ENCODE measurements at places on chromosomes 3 and 15. TPM values are rescaled to one million over a fixed set of nuclear protein-coding genes. Genes with fewer than 3 reads are reported as not detected.
A peak's percentile ranks its signal among the peaks of the same experiment; 100 is the strongest.

- DNase-seq = no peak
- no peak overlapping the region for H3K4me3 ChIP-seq
- H3K36me3 ChIP-seq = no peaks in the 10 kb centered on the region
- H3K27ac ChIP-seq = no peak overlapping the region
- no peaks in the 10 kb centered on the region for H3K27me3 ChIP-seq
Measured at GRCh38 chr3:125638799-125639198, 43.5 kb upstream of the OSBPL11 start.

DNA sequence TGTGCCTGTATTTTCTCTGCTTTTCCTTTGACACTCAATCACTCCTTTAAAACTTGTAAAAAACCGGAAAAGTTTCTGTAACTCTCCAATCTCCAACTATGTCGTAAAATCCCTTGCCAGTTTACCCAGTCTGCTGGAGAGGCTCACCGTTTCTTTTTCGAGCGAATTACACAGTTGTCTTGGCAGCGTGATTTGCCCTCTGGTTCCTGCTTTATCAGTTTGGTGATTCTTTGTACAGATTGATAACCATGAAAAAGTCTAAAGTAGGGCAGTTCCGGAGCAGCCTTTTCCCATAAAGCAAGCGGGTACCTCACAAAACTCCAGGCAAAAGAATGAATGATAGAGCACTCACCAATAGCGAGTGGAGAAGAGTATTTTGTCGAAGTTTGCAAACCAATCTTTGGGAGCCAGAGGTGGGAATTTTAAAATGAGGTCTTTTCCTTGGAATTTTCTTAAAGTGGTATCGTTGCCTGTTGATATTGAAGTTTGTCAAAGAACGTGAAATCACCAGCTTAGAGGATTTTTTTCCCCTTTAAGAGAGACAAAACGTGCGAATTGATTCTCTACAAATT, at the start of gene TTC23:
TSS of gene TTC23 (minus strand) at position 312 of the 572 bp plus-strand sequence. CDS start 20,869 bp downstream, outside the sequence.
- DNase-seq = peak; percentile 41
- no peaks in the 10 kb centered on the region for H3K36me3 ChIP-seq
- peak within 1 kb of the TSS; percentile 74 for H3K27ac ChIP-seq
- H3K4me3 ChIP-seq = peak within 1 kb of the TSS; percentile 98
- H3K27me3 ChIP-seq = no peaks in the 10 kb centered on the region

- no peaks in the 10 kb centered on the region for H3K27me3 ChIP-seq
- no peaks in the 10 kb centered on the region for H3K4me1 ChIP-seq
- no peaks in the 10 kb centered on the region for H3K36me3 ChIP-seq
- no peak for DNase-seq
Measured at GRCh38 chr3:50068134-50068533, 20.6 kb upstream of the RBM5 start.

DNA sequence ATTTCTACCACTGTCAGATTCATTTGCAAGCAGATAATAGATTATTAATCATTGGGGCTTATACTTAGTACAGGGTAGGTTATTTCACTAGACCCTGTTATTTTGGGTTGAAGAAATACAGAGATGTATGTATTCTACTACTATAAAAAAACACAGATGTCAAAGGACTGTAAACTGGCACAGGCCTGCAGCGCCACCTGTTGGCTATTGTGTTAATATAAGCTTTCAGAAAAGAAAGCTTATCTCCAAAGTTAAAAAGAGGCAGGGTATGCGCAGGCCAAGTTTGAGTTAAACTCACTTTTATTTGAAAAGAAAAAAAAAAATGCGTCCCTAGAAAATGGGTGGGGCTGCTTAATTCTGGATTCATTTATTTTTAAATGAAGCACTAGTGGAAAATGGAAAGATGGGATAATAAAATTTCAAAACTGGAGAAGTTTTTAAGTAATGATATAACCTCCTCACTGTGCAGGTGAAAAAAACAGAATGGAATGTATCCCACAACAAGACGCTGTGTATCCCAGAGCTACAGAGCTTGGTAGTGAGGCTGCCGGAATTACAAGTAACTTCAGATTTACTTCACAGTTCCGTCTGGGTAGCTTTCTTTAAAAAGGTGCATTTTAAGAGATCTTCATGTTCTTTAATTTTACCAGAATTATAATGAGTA, 407.2 kb upstream of the TGFBR2 start:
- no peaks in the 10 kb centered on the region for H3K36me3 ChIP-seq
- H3K4me1 ChIP-seq = no peaks in the 10 kb centered on the region
- no peak overlapping the region for H3K4me3 ChIP-seq

DNA sequence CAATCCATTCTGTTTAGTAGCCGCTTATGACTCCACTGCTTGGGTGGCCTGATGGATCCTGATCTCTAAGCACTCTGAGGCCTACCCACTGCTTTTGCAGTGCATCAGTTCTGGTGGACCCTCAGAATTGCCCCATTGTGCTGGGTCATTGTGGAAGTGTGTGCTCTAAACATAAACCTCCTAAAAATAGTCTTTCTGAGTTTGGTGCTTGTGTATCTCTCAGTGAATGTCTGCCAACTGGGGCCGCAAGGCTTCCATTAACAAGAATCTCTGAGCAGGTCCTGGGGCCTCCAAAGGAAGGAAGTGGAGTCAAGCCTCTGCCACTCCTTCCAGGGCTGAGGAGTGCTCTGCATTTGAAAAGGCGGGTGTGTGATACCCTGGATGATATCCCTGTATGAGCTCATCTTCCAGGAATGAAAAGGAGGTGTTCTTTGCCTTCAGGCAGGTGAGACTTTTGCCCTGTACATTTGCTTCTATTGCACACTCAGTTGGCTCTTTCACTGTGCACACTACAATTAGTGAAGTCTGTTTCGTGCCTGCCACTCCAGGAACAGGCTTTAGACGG, 80.0 kb upstream of the CACNA2D3 start:
- H3K4me1 ChIP-seq = no peaks in the 10 kb centered on the region
- H3K4me3 ChIP-seq = no peak overlapping the region
- no peak for DNase-seq
- H3K27me3 ChIP-seq = peaks cover 6% of the 10 kb centered on the region

- H3K27me3 ChIP-seq = no peaks in the 10 kb centered on the region
- H3K36me3 ChIP-seq = no peaks in the 10 kb centered on the region
- no peaks in the 10 kb centered on the region for H3K4me1 ChIP-seq
- H3K27ac ChIP-seq = no peak overlapping the region
- DNase-seq = no peak
- H3K4me3 ChIP-seq = no peak overlapping the region
Measured at GRCh38 chr3:153628591-153628990, 466.6 kb downstream of the RAP2B start.

DNA sequence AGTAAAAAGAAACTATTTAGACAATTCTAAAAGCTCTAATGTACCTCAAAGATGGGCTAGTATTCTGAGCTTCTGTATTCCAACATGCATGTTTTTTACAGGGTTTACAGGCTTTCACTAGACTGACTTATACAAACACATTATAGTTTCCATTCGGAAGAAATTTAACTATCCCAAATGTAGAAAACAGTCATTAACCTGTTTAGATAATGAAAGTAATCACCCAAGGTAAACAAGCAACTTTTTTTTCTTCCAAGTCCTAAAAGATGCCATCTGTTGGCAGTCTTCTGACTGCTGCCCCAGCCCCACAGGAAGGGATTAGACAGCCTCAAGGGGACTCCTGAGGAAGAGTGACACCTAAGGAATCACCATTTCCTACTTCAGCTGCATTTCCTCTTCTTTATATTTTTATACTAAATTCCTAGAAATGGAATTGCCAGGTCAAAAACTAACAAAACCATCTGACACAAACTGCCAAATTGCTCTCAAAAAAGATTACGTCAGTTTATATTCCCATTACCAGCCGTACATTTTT, 25.5 kb downstream of the SIN3A start:
- no peaks in the 10 kb centered on the region for H3K4me1 ChIP-seq
- peaks cover 38% of the 10 kb centered on the region for H3K36me3 ChIP-seq
- no peak overlapping the region for H3K27ac ChIP-seq

GRCh38 chr3:8266730-8267131, 234.9 kb upstream of the LMCD1 start:
- H3K36me3 ChIP-seq = no peaks in the 10 kb centered on the region
- no peaks in the 10 kb centered on the region for H3K4me1 ChIP-seq
- no peak overlapping the region for H3K4me3 ChIP-seq
- no peaks in the 10 kb centered on the region for H3K27me3 ChIP-seq

DNA sequence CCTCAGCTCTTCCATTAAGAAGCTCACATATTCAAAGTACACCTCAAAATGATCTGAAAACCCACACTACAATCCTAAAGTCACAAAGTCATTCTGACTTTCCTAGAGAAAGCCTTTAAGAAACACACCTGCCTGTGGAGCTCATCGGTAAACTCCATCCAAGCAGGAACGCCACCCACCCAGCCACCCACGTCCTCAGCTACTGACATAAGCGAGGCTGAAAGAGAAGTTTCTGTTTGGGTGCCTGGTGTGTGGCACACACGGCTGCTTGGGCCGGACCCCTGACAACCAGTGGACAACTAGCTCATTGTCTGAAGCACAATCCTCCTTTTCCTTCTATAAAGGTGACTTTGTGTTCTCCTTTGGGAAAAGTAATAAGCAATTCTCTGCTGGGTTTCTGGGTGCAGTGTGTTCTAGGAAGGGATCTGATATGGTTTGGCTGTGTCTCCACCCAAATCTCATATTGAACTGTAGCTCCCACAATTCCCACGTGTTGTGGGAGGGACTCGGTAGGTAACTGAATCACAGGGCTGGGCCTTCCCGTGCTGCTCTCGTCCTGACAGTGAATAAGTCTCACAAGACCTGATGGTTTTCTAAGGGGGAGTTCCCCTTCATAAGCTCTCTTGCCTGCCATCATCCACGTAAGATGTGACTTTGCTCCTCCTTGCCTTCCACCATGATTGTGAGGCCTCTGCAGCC, 26.1 kb downstream of the FAM174B start:
- peaks cover 10% of the 10 kb centered on the region for H3K4me1 ChIP-seq
- no peak overlapping the region for H3K27ac ChIP-seq
- no peak overlapping the region for H3K4me3 ChIP-seq
- H3K36me3 ChIP-seq = peaks cover 34% of the 10 kb centered on the region
- DNase-seq = no peak

DNA sequence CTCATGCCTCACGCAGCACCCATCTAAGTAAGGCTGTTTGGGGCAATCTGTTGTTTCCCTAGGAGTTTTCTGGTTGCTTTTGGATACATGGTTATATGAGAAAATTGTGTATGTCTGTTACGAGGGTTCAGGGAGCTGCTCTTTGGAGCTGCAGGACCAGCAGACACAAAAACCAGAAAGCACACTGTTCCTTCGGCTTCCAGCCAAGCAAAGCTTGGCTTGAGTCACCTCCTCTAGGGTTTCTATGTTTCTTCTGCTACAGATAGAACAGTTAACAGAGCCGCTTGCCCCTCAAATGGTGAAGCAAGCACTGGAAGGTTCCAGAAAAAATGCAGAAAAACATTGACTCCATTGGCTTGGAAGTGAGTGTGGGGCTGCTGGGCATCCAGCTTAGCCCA, 49.2 kb upstream of the CTDSPL start:
- H3K4me3 ChIP-seq = no peak overlapping the region
- no peaks in the 10 kb centered on the region for H3K36me3 ChIP-seq
- no peaks in the 10 kb centered on the region for H3K4me1 ChIP-seq
- no peak overlapping the region for H3K27ac ChIP-seq
- no peaks in the 10 kb centered on the region for H3K27me3 ChIP-seq
- no peak for DNase-seq

GRCh38 chr3:195267096-195267495, 3.9 kb downstream of the XXYLT1 start:
- H3K4me3 ChIP-seq = no peak overlapping the region
- no peak overlapping the region for H3K27ac ChIP-seq
- H3K4me1 ChIP-seq = peaks cover 16% of the 10 kb centered on the region

GRCh38 chr15:60993008-60993407, 236.1 kb downstream of the RORA start:
- DNase-seq = no peak
- H3K27me3 ChIP-seq = no peaks in the 10 kb centered on the region
- peaks cover 22% of the 10 kb centered on the region for H3K4me1 ChIP-seq

DNA sequence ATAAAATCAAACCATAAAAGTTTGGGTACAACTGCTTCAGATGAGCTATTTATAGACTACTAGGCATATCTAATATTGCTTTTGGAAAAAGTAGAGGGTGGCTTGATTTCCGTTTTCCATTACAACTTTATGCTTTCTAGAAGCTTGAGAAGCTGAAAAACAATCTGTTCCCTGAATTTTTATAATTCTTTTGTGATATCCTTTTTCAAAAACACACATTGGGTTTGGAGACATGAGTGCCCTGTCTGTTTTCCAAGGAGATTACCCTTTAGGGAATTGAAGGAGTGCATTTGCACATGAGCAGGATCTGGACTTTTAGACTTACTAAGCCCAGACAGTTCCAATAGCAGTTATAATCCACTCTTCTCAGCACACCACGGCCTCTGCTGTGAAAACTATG, 49.5 kb upstream of the FILIP1L start:
- H3K27me3 ChIP-seq = no peaks in the 10 kb centered on the region
- no peak for DNase-seq
- peaks cover 32% of the 10 kb centered on the region for H3K36me3 ChIP-seq
- H3K4me3 ChIP-seq = no peak overlapping the region
- H3K27ac ChIP-seq = no peak overlapping the region

The IL20RB gene
- 3.8 TPM for total RNA-seq

The KCNAB1 gene
- 1.4 TPM for total RNA-seq

The UPK1B gene
- total RNA-seq = not detected

The ADAMTS17 gene
- 2.0 TPM for total RNA-seq

Measured in PC-9 (cell line).